ENCODE measurements at places on chromosomes 2 and 18.

DNA sequence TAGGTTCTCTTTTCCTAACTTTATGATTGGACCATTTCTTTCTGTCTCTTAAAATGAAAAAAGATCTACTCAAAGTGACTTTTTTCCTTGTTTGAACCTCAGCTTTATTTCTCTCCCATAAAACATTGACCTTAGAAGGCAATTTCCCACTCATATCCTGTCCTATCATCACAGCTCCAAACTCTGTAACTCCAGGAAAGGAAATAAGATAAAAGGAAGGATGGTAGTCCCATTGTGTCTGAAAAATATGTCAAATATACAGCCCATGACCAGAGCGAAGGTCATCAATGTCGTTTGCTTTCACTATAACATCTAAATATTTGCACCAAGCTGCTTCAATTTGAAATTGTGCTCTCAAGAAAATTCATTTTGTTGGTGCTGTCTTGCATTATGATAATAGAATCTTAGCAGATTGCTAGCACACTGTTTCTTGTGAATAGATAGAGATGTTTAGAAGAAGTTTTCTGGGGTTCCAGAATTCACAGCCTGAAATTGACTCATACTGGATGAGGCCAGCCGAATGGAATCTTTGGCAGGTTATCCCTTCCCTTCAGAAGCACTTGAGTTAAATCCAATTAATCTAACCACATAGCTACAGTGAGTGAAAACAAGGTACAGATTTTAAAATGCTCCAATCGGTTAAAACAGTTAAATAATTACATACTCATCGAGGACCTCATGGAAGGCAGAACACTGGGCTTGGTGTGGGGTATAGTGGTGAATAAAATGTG, 95.1 kb downstream of the CRIM1 start:
- DNase-seq: peak; percentile 81

GRCh38 chr2:170897108-170897507, 31.9 kb upstream of the GORASP2 start:
- no peak for DNase-seq

- DNase-seq: no peak
Measured at GRCh38 chr2:140178234-140178633, 1398.0 kb upstream of the NXPH2 start.

- DNase-seq: no peak
Measured at GRCh38 chr2:237998530-237998929, 31.7 kb downstream of the UBE2F start.

GRCh38 chr2:163812926-163813520, 77.2 kb upstream of the FIGN start:
- no peak for DNase-seq

DNA sequence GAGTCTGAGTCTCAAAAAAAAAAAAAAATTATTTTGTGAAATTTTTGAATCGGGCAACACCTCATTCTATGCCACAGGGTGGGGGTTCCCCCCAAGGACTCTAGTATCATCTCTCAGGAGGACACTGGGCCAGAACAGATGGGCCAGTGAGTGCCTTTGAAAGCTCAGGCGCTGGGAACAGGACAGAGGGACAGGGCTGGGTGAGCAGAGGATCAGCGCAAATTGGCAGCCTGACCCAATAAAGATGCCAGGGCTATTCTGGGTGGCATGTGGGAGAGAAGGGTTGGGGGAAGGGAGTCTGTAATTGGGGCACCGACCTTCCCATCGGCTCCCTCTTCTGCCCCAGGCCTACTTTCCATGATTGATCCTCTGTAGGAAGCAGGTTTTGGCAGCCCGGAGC, 44.0 kb downstream of the KIF3C start:
- no peak for DNase-seq

DNA sequence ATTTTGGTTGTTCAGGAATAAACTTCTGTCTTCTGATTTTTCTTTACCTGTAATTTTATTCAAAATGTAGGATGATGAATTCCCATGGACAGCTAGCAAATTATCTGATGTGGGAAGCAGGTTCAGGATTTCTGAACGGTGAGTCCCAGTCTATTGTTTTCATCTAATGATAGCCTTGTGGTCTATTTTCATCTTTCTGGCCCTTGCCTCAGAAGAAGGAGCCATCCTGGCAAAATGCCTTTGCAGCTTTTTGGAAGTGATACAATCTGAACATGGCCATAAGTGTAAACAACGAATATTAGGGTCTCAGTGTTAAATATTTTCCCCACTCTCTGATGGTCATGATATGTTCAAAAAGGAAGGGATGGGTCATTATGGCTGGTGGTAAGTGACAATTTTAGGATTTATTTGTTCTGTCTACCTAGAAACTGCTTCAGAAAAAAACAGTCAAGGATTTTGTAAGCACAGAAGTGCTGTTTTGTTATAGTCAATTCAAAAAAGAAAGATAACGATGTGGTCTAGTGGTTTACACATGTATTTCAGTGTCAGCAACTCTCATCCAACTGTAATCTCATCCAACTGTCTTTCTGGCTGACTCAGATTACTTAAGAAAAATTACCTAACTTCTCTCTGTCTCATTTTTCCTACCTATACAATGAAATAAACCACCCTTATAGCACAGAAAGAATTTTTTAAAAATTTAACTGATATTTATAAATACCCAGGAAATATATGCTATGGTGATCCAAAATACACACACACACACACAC, 272.6 kb upstream of the ERBB4 start:
- no peak for DNase-seq

GRCh38 chr2:22454826-22455485, 930.0 kb upstream of the KLHL29 start:
- DNase-seq: peak; percentile 9

DNA sequence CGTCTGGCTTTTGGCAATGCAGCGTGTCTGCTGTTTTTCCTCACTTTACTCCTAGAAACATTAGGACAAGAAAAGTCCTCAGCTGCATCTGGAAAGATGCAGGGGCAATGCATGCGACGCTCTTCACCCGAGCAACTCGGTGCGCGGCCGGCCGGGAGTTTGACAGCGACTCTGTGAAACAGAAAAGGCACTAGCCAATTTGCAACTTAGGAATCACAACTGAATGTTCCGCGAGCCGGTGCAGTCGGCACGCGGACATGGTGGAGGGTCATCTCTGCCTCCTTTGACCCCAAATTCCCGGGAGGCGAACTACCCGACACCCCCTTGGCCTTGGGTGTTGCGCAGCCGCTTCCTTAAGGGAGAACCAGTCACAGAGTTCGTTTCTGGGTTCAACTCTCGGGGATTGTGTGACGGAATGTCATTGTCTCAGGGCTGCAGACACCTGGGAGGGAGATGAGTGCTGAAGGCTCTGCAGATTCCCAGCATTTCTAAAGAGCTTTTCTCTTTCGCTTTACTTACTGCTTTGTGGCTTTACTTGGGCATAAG, 9.8 kb downstream of the NR4A2 start:
- DNase-seq: no peak

GRCh38 chr18:76448256-76449110, 46.6 kb downstream of the ZNF516 start:
- no peak for DNase-seq

- no peak for DNase-seq
Measured at GRCh38 chr18:61503688-61504087, 170.5 kb downstream of the CDH20 start.

DNA sequence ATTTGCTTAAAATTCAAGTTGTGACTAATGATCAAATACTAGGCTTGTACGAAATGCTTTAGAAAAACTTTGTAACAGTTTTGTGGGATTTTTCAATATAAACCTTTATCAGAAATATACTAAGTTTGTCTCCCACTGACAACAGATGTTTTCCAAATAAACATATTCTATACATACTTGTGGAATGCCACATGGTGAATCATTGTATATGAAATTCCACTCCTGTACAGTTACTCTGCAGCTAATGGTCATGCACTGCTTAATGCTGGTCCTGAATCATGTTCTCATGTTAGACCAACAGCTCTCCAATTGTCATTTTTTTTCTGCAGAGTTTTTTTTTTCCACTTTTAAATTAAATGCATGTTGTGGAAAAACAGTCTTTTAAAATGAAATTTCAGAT, 90.1 kb downstream of the DPP4 start:
- peak; percentile 40 for DNase-seq

- no peak for DNase-seq
Measured at GRCh38 chr18:31091350-31091749, 10.9 kb downstream of the DSC2 start.

DNA sequence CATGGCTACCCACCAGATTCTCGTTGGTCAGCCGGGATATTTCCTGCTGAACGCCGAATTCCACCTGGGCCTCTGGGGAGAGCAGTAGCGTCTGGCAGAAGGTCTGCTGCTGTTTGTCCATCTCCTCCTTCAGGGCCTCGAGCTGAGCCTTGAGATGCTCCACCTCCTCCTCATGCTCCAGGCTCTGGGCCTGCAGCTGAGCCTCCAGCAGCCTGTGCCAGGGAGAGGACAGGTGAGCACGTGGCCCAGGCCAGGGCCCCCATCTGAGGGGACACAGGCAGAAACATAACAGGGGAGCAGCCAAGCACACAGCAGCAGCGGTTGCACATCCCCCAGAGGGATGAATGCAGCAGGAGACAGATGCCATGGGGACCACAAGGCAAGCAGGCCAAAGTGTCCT, 40.1 kb upstream of the ACAA2 start:
- no peak for DNase-seq

GRCh38 chr2:230134496-230135129, 65.9 kb upstream of the SLC16A14 start:
- no peak for DNase-seq

DNA sequence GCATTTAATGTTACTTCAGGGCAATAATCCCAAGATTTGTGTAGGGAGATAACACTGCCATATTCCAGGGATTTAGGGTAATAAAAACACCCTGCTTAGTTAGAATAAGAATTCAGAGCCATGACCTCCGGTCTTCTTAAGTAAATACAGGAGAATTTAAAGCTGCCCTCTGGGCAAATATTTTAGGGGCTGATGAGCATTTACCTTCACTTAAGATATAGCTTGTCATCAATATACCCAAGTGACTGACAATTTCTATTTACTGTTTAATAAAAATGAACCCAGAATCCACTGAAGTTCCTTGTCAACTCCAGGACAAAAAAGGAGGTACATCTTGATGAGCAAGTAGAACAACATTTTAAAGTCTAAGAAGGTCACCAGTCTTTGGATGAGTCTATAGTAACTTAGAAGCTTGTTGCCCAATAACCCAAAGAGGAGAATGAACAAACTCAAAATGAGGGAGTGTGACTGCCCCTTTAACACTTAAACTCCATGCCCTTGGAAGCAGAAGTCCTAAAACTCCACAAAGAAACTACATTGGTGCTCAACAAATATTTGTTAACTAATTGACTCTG, 24.3 kb upstream of the IKZF2 start:
- DNase-seq: no peak

DNA sequence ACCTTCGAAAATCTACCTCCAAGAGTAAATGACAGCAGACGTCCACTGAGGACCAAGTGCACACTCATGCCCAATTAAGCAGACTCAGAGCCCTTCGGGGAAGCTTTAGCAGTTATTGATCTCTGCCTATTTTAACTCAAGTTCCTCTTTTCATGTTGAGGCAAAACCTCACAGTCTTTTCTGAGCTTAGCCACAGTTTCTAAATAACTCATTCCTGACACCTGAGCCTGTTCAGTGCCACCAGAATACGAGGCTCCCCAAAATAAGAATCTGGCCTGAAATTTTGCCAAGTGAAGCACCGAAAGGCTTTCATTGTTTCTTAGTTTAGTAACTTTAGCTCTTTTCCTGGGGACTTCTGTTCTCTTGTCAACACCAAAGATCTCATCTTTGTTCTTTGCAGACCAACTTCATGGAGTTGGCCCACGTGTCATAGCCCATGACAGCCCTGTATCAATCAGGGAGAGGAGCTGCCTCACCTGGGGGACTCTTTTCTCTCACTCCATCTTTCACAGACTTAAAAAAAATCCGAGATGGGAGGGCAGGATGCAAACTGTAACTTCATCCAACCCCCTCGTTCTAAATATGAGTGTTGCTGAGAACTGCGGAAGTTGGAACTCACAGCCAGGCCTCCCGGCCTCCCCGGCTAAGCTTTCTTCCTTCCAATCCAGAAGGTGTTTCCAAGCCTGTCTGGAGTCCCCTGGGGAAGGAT, 22.2 kb downstream of the INPP5D start:
- no peak for DNase-seq

DNA sequence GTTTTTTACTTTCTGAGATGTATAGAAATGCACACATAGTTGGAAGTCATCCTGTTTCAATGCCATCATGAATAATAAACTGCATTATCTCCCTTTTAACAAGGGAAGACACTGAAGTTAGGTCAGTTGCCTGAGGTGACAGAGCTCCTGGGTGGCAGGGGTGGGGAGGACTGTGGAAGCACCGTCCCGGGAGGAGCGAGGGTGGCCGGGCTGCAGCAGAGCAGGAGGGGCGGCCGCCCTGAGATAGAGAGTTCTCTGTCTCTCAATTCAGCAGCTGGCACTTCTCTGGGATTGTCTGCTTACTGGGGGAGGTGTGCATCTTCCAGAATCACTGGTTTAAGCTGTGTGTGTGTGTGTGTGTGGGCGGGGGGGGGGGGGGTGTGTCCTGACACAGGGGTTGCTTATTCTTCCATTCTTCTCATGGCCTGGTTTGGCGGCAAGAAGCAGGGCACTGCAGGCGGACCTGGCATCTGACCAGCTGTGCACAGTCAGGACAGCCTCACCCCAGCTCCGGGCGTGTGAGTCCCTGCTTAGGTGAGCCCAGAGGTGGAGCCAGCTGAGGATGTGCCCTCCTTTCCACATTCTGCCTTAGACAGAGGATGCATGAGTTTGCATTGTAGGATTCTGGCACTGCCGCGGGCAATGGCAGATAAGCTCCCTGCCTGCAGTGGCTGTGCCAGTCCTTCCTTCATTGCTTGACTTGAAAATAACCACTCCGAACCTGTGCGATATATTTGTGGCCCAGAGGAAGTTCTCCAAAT, 40.4 kb downstream of the VWA3B start:
- DNase-seq: no peak

- no peak for DNase-seq
Measured at GRCh38 chr2:65420712-65421431, 11.5 kb downstream of the SPRED2 start.

GRCh38 chr18:36405611-36406010, 108.1 kb downstream of the FHOD3 start:
- DNase-seq: no peak

DNA sequence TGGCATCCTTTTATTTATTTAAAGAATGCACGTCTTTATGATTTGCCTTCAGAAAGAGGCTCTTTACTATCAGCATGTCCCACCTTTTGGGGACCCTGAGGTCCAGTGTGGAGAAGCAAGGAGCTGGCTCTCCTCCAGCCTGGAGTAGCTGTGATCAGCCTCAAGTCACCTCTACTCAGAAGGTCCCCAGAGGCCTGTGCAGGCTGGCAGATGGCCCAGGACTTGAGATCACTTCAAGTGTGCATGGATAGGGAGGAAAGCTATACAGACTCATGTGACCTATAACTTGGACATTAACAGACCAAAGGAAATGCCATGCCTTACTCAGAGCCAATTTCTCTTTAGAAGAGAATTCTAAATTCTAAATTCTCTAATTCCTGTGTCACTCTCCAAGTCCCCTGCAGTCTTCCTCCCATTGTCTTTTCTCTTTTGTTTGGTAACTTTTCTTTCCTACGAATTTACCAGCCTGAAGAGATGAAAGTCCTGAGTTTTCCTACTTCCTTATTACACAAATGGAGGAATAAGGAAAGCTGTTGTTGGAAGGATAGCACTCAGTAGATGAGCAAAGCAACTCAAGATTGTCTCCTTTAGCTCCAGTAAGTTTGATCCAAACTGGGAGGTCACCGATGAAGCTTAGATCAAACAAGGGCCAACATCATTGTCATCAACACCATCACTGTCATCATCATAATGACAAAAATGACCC, 163.9 kb downstream of the GFPT1 start:
- DNase-seq: no peak

Measured in fibroblast of skin of left biceps (primary cell).